NCI-H2029 (cell line): ENCODE measurements at places on chromosomes 4 and X.

DNA sequence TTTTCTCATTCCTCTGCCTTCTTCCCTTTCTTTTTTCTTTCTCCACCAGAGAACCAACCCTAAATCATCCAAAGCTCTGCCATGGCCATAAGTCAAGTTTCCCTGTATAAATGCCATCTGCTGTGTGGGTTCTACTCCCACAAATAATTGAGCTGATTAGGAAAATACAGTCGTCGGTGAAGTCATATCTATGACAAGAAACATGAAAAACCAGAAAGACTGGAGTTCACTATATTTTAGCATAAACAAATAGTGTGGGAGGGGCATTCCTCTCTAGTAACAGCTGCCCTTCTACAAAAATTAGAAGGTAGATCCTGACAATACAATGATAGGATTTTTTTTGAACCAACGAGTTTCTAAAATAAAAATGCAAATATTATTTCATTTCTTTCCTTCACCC is 48.8 kb downstream of the SPOCK3 start:
- no peak for DNase-seq

- no peak for DNase-seq
These were observed 100.9 kb upstream of the WDFY3 start for GRCh38 chr4:85067342-85067741.

DNA sequence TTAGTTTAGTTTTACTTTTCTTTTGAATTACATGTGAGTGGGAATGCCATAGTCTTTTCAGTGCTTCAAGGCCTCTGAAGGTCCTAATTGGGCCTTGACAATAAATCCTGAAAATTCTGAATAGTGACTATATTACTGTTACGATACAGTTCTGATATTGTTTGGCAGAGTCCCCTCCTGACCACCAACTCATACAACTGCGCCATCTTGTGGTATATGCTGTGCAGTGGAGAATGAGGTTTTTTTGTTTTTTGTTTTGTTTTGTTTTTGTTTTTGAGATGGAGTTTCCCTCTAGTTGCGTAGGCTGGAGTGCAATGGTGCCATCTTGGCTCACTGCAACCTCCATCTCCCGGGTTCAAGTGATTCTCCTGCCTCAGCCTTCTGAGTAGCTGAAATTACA is 56.6 kb upstream of the CHRDL1 start:
- no peak for DNase-seq

DNA sequence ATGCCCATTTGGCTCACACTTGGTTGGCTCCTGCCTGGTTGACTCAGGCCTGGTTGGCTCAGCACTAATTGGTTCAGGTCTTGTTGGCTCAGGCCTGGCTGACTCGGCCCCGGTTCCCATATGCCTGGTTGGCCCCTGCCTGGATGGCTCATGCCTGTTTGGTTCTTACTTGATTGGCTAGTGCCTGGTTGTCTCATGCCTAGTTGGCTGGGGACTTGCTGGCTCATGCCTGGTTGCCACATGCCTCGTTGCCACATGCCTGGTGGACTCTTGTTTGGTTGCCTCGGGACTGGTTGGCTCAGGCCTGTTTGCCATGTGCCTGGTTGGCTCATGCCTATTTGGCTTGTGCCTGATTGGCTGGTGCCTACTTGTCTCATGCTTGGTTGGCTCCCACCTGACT is 103.7 kb downstream of the APOOL start:
- DNase-seq: no peak

DNA sequence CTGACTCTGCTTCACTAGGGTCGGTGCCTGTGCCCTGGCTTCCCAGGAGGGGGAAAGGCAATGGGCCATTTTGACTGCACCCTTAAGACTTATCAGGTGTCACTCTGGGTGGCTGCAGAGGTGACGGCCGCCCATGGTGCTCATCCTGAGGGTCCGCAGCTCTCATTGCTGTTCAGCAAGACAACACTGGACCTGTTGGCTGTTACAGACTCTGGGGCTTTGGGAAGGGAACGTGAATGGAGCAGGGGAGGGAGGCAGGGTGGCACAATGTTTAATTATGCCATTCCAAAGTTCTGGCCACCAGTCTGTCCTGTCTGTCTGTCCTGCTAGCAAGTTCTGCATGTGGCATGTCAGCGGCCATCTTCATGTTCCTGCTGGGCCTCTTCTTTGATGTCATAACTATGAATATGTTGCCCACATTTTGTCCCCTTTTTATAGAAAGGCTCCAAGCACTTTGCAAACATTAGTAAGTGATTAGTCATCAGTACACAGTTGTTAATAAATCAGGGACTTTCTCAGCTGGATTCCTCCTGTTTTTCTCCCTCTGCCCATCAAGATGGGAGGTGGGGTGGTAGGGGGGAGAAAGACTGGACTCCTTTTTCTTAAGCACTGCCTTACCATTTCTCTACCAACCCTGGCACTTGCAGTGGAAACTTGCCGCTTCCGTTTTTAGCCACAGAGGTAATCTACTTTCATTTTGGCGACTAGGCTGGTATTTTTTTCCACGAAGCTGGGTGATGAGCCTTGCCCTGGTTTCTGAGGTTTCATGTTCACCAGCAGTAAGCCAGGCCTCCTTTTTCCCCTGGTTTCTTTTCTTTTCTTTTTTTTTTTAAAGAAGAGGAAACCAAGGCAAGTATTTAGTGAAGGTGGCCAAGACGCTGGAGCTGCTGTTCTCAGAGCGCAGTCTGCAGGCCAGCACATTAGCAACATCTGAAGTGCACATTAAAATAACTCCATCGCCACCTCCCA is 88.6 kb upstream of the TRIM2 start:
- no peak for DNase-seq

DNA sequence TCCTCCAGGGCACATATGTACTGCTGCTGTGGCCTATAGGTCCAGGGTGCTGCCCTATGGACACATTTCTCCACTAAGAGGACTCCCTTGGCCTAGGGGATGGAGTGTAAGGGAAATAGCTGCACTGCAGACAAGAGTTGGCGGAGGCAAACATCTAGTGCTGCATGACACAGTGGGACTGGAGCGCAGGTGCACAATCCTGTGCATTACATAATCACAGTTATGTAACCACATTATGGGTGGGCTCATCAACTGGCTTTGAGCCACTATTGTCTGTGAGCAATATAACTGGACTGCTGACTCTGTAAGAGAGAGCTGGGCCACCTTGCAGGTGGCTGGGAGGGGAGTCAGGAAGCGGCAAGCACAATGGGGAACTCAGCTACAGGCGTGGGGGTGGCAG is 3.2 kb upstream of the TIGD2 start:
- DNase-seq: peak; percentile 4

DNA sequence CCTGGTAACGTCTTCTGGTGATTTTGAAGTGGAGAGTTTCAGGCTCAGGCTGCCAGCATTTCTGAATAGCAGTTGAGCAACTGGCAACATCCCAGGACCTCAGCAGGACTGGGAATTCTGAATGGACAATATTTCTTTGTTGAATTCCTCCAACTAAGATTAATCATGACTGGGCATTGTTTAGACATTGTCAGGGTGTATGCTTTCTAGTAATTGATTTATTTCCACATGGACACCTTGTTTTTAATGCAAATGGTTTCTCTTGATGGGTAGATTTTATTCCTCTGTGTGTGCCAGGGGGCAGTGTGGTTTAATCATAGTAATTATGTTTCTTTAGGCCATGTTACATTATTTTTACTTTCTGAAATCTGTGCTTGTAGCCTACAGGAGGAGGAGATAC is 1004.7 kb upstream of the LCORL start:
- DNase-seq: no peak

GRCh38 chr4:182449186-182449929 is 206.2 kb downstream of the TENM3 start:
- peak; percentile 58 for DNase-seq

GRCh38 chr4:721261-722168 is 15.9 kb downstream of the PCGF3 start:
- no peak for DNase-seq

GRCh38 chr4:20253735-20254409 is 2.2 kb downstream of the SLIT2 start:
- DNase-seq: no peak

- no peak for DNase-seq
These were observed 37.5 kb upstream of the RASGEF1B start for GRCh38 chr4:81509191-81509590.

DNA sequence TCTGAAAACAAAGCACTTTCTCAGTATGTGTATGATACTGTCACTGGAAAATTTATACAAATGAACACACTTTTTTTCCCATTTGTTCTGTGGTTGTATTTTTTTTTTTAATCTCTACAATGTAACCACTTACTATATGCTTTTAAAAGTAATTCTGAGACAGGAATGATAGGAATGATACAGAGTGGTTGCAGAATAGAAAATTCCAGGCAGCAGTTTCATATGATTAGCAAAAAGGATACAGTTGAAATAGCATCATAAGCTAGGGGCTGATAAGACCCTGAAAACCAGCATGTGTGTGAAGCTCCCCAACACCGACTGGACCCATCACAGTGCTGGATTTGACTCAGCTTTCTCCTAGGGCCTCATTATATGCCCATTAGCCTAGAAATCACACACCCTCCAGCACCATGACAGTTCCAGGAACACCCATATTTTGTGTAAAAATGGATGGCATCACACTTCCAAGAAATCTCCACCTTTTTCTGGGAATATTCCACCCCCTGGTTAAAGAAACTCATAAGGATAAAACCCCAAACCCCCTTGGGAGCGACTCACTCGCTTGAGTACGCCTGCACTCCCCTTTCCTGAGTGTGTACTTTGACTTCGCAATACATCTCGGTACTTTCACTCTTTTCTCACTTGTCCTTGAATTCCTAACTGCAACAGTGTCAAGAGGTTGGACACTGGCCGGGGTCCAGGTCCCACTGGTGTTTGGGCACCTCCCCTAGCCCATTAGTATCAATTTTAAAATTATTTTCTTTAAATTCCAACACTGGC is 77.4 kb upstream of the AGA start:
- DNase-seq: no peak

DNA sequence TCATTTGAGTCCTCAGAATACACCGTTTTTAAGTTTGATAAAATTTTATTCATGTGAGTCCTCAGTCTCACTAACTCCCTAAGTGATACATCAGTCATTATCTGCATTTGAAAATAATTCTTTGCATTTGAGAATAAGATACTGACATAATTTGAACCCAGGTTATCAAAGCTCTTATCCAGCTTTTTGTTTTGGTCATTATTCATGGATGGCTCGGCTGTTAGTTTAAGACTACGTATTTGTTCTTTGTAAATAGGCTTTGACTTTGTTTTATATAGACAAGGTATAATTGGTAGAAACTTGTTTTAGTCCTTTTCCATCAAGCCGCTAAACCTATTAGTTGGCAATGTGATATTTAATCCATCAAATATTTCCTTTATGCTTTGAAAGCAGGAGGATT is 7.9 kb downstream of the SPRY1 start:
- no peak for DNase-seq

DNA sequence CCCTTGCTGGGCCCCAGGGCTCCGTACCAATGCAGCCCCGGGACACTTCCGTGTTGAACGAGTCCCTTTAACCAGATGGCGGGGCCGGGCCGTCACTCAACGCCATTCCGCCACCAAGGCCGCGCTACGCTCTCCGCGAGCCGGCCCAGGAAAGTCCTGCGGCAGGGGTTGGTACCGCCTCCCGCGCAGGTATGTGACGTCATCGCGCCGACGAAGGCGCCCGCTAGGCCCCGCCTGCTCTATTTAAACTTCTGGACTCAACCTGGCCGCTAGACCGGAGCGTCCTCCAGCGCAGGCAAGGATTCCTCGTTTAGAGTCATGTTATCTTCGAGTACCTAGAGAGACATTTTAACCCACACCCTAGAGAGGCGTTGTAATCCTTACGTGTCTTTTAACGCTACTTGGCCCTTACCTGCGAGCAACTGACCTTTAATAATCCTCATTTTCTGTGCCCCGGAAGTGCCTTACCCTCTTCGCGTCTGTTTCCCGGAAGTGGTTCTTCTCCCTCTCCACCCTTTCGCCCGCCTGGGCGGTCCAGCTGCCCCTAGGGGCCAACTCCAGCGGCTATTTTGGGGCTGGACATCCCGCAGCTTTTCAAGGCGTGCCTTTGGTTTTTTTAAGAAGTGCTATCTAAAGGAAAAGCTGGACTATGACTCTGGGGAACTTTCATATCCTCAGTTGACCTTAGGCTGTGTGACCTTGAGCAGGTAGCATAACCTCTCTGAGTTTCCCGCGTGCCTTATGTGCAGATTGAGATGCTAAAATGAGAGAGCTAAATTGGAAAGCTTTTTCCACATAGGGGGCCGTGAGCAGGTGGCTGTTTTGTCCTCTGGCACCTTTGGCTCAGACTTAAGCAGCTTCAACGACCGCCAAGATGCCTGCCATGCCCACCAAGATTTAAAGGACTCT is at the start of gene PNPLA4:
Gene PNPLA4 (minus strand): TSS at position 155 of the 909 bp plus-strand sequence. CDS start 1,294 bp downstream, outside the sequence.
- no peak for DNase-seq

- DNase-seq: peak; percentile 50
These were observed 47.9 kb downstream of the CHIC2 start for GRCh38 chr4:54016504-54016903.

GRCh38 chr4:31125496-31125895 is 405.3 kb downstream of the PCDH7 start:
- no peak for DNase-seq

DNA sequence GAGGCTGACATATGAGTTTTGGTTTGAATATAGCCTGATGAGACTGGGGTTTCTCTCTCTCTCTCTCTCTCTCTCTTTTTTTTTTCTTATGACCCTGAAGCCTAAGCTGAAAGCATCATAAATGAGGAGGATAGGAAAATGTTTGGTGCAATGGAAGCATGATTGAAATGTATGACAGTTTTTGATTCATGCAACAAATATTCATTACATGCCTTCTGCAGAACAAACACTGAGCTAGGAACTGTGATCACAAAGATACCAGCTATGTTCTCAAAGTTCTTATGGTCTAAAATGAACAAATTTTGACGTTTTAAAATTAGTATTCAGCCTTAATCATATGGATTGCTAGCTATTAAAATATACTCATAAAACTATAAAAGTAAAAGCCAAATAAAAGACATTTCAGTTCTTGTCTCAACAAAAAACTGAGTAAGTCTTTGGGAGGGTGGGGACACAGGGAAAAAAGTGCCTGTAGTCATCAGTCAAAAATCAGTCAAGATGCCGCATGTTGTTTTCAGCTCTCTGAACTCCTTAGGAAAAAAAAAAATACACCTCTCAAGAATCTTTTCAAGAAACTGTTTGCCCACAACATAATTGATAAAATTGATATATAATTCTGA is 57.2 kb downstream of the NKX6-1 start:
- no peak for DNase-seq

- no peak for DNase-seq
These were observed 506.0 kb upstream of the FAM241A start for GRCh38 chr4:111639120-111639690.

- no peak for DNase-seq
These were observed 25.7 kb downstream of the DOK7 start for GRCh38 chr4:3488820-3489219.

- no peak for DNase-seq
These were observed 101.8 kb upstream of the HPF1 start for GRCh38 chr4:169859366-169860216.

GRCh38 chrX:121949041-121949760 is 901.8 kb downstream of the GLUD2 start:
- DNase-seq: no peak

DNA sequence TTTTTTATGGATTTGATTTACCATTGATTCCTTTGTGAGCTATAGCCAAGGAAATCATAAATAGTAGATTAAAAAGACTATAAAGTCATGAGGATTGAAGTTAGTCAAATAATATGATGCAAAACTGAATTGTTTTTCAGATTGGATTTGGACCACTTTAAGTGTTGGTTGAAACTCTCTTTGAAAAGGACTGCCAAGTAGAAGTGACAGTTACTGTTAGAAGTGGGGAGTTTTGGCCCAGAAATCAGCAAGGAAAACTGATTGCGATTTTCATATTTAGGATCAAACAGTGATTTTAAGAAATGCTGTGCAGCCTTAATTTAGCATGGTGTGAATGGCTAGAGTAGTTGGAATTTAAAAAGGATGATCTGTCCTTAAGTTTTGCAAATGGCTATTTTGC is 4.9 kb downstream of the ADGRL3 start:
- DNase-seq: no peak

GRCh38 chr4:52126226-52126625 is 75.1 kb downstream of the SPATA18 start:
- DNase-seq: no peak
